ENCODE measurements at places on chromosomes 2 and 18.

- no peak for DNase-seq
Observed at GRCh38 chr2:120629241-120629895, 106.3 kb upstream of the GLI2 start.

DNA sequence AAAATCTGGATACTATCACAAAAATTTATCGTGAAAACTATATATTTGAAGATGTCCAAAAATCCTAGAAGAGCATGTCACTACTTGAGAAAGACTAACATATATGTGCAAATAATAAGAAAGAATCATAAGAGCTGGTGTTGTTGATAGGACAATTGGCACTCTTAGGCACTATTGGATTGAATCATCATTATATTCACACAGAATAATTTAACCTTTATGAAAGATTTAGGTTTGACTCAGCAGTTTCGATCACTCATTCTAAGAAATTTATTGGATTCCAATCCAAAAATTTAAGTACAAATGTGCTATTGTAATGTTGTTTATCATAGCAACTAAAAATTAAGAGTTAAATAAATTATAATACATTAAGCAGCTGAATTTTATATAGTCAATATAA lies 503.6 kb downstream of the SPAG16 start:
- DNase-seq: no peak

DNA sequence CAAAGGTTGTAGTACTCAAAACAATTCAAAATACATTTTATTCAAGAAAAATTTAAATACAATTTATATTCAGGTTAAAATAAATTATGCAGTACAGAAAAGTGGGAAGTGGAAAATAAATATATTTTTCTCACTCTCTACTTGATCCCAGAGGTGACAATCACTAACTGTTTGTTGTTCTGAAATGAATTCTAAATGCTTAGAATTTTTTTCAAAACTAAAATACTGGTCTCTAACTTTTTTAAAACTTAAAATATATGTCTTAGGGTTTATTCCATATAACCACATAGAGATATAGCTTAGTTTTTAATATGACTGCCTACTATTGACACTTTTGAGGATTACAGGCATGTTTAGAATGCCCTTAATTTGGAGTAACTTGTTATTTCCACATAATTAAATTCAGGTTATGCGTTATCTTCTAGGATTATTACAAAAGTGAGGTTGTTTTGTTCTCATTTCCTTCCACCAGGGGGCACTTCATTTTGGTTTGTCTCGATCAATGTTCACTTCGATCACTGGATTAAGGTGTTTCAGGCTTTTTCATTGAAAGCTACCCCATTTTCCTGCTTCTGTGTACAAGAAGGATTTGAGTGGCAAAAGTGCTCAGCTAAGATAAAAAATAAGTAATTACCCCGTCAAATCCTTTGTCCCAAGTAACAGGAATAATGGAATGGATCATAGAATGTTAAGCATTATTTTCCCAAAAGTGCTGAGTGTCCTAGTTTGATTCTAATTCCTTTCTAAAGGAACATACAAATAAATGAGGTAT lies 27.1 kb upstream of the TFPI start:
- DNase-seq: peak; percentile 37

GRCh38 chr2:39631718-39632117 lies 34.0 kb upstream of the TMEM178A start:
- DNase-seq: no peak

GRCh38 chr2:219270055-219270372 lies 9.2 kb upstream of the DNAJB2 start:
- no peak for DNase-seq

GRCh38 chr2:8332646-8333045 lies 349.2 kb upstream of the ID2 start:
- no peak for DNase-seq

DNA sequence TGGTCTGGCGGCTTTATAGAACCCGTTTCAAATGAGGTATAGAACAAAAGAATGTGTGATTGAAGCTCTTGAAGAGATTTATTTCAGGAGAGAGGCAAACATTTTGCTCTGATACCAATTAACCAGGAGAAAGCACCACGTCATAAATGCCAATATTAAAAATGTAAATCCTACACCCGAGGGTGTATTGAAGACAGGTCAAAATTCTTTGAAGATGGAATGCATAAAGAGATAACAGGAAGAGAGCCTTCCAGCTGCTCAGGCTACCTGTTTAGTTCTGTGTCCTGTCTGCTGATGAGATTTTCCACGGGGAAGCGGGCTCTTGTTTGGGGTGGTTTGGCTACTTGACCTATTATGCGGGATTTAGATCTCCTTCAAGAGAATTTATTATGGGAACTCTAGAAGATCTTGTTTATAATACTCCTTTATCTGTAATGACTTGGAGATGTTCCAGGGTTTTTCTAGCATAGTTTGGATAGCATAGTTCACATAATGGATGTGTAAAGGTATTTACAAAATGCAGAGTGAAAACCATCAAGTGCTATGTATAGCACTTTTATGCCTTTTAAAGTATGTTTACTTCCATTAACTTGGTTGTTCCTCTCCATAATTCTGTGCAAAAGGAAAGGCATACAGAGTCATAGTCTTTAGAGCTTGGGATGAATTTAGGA lies 204.5 kb upstream of the SPRED2 start:
- no peak for DNase-seq

DNA sequence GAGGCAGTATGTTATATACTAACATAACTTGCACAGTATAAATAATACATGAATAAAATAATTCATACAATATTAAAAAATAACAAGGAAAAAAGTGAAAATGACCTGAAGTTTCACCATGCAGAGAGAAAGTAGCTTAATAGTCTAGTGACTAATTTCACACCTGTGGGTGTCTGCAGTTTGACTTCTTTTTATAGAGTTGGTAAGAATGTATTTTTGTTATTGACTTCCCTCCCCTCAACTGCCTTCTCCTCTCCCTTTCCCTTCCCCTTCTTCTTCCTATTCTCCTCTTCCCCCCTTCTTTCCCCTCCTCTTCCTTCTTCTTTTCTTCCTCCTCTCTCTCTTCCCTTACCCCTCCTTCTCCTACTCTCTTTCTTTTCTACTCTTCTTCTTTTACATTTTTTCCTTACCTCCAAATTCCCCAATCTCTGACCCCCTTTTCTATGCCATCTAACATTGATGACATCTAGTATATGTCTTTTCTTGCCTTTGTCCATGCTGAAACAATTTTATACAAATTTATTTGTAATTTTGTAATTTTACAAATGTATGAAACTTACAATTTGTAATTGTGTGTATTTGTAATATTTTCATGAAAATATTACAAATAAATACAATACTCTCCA lies 3.1 kb downstream of the DNAH6 start:
- DNase-seq: no peak

DNA sequence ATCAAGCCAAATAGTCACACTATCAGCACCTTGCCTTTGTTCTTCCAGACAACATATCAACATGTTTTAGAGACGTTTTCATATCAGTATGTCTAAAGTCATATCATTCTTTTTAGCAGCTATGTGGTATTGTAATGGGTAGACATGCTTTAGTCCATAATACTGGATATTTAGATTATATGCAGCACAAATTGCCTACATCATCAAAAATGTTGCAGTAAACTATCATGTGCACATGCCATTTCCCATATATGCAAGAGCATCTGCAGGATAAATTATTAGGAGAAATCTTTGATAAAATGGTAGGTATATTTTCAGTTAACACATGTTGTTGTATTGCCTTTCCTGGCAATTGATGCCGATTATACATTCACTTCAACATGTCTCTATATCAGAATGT lies 636.5 kb downstream of the XIRP2 start:
- no peak for DNase-seq

DNA sequence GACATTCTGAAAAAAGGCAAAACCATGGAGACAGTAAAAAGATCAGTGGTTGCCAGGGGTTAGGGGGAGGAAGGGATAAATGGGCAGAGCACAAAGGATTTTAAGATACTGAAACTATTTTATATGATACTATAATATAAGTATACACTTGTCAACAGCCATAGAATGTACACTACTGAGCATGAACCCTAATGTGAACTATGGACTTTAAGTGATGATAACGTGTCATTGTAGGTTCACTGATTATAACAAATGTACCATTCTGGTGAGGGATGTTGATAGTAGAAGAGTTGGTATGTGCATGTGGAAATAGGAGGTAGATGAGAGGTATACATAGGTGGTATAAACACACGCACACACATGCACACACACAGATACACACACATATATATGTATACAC lies 241.6 kb downstream of the NOL4 start:
- no peak for DNase-seq

- DNase-seq: no peak
Observed at GRCh38 chr2:239114119-239114581, 266.3 kb downstream of the TWIST2 start.

- DNase-seq: no peak
Observed at GRCh38 chr18:44871771-44872170, 191.1 kb downstream of the SETBP1 start.

DNA sequence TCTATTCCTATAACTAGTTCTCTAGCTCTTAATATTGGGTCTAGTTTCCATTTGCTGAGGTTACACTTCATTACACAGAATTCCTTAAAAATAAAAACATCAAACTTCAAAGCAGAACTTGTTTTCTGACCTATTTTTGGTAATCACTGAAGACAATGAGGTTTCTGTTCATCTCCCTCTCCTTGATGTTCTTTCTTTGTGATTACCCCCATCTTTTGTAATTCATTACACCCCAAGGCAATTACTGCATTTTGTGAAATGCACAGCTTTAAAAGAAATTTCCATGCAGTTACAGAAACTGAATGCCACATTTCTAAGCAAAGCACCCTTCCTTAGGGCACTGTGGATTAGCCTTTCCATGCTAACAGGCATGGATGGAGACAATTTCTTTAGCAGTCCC lies 363.2 kb upstream of the RND3 start:
- DNase-seq: no peak

DNA sequence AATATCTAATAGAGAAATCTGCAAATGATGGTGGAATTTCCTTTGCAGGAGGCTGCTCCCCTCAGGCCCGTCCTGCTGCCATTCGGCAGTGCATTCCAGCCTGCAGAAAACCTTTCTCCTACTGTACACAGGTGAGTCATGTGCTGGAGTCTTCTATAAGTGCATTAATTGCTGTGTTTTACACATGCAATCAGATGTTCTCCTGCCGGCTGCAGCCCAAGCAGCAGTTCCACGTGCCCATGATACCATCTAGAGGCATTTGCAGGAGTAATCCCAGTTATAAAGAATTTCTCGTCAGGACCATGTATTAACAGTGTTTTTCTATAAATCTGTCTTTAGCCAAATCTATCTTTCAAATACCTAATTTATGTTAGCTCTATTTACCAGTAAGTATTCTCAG lies 304.7 kb upstream of the HNMT start:
- no peak for DNase-seq

GRCh38 chr2:144403933-144404332 lies 116.0 kb downstream of the ZEB2 start:
- DNase-seq: no peak

- no peak for DNase-seq
Observed at GRCh38 chr18:22088029-22088428, 81.4 kb upstream of the GATA6 start.

GRCh38 chr2:219274361-219274921 lies 4.7 kb upstream of the DNAJB2 start:
- peak; percentile 79 for DNase-seq
